ENCODE measurements at places on chromosomes 13 and 19. TPM values are rescaled to one million over a fixed set of nuclear protein-coding genes. Genes with fewer than 3 reads are reported as not detected.
A peak's percentile ranks its signal among the peaks of the same experiment; 100 is the strongest.

DNA sequence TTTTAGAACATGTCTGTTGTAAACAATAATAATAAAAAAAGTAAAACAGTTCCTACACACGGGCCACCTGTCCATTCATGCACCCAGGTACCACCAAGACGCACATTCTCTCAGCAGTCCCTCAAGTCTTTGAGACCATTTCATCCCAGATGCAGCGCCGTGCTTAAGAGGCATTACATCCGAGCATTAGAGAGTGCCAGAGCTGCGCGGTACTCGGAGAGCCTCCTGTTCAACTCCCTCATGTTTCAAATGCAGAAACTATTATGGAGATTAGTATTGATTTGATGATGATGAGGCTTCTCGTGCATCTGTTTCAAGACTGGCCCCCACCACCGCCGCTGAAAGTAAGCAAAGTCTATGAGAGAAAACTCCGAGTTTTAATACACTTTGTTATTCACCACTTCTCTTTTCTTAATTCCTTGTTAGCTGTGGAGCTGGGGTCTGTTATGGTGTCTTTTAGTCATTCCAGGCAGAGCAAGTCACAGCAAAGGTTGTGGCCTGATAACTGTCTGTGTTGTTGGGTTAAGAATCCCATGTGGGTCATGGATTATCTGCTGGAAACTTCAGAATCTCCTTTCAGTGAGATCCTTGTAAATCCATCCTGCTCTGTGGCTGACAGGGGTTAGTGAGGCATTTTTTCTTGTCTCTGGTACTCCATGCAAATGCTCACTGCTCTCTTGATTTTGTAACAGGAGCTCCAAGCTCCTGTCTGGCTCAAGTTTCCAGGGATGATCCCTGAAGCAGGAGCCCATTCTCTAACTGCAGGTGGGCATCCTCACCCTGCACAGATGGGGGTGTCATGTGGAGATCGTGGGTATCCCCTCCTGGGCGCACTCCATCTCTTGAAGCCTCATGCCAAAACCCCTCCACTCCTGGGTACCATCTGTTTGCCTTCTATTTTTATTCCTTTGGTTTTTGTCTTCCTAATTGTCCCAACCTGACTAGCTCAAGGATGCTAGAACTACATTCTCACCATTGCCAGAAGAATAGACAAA, 74.9 kb upstream of the MTIF3 start:
- no peak for DNase-seq

- peak; percentile 40 for DNase-seq
These were observed 7.3 kb downstream of the SGTA start for GRCh38 chr19:2775556-2776430.

The CGB2 gene
- not detected for total RNA-seq

The CEACAM16 gene
- total RNA-seq, result not detected

GRCh38 chr13:60627071-60627686, 230.2 kb downstream of the TDRD3 start:
- no peak for DNase-seq

- DNase-seq, result no peak
These were observed 17.6 kb upstream of the TUBGCP3 start for GRCh38 chr13:112605531-112605990.

DNA sequence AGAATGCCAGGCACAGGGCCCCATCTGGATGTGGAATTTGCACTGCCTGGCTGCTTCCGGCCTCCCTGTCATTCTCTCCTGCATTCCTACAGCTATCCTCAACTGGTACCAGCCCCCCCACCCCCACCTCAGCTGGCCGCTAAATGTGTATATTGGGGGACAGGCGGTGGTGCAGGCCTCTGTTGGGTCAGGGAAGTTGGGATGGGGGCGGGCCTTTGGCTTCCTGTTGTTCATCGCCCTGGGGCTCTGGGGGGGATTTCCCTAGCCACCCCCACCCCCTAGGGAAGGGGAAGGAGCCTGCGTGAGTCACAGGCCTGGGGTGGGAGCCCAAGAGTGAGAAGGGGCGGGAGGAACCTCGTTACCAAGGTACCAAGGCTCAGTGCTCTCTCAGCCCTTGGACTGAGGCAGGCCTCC, 10.6 kb downstream of the POU2F2 start:
- DNase-seq, result peak; percentile 85

- DNase-seq, result no peak
These were observed 7.2 kb upstream of the ACER1 start for GRCh38 chr19:6340493-6341201.

GRCh38 chr19:6242677-6243076, 37.1 kb downstream of the MLLT1 start:
- no peak for DNase-seq

The CBLC gene
- total RNA-seq, result not detected

The CEACAM3 gene
- total RNA-seq, result not detected

GRCh38 chr13:58704953-58705352, 1073.4 kb downstream of the PCDH17 start:
- DNase-seq, result no peak

The ZNF723 gene
- total RNA-seq, result not detected

- peak; percentile 27 for DNase-seq
These were observed 33.7 kb upstream of the ZNF724 start for GRCh38 chr19:23283925-23284324.

DNA sequence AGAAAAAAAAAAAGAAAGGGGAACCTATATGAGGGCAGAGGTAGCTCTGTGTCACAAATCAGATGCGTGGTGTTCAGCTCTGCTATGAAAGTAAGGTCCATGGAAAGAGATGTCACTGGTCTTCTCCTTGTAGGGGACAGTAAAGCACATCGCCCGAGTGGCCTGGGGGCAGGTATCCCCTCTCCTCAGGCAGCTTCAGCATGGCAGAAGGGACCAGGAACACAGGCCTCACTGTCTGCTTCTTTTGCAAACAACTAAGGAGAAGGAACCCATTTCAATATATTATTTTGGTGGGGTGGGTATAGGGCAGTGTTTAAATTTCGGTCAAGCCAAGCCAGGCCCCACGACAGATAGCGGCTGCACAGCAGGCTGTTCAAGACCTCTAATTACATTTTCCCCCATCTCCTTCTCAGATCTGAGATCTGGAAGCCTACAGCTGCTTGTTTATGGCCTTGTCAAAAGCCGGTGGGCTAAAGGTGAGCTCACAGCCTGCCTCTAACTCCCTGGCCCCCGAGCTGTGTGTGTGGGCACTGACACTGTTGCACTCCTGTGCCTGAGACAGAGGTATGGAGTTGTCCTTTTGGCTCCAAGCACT, 72.8 kb downstream of the HSPH1 start:
- DNase-seq, result no peak

GRCh38 chr19:15810335-15810734, 5.1 kb downstream of the OR10H1 start:
- no peak for DNase-seq

- DNase-seq, result no peak
These were observed 4.3 kb upstream of the VSTM2B start for GRCh38 chr19:29521291-29522075.

DNA sequence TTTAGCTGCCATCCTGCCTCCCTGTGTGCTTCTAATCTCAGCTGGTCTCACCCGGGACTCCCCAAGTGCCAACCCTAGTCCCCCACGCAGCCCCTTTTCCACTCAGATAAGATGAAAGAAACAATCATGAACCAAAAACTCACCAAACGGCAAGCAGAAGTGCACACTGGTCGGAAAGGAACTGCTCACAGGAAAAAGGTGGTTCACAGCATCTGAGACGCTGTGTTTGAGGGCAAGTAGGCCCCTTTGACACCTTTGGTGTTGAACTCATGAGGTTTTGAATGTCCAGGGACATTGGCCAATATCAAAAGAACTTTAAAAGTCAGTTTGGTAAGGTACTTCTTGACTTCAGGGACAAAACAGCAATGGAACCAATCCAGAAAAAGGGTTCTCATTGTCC, 20.4 kb upstream of the ACOD1 start:
- DNase-seq, result no peak

- no peak for DNase-seq
These were observed at the start of gene CYSLTR2 for GRCh38 chr13:48653472-48653939. CYSLTR2 (plus strand) TSS chr13:48653929; CDS start chr13:48706818, 52,889 bp downstream.

- DNase-seq, result peak; percentile 50
These were observed 3.6 kb upstream of the KCNN4 start for GRCh38 chr19:43784241-43784980.

The MCEMP1 gene
- total RNA-seq, result not detected

DNA sequence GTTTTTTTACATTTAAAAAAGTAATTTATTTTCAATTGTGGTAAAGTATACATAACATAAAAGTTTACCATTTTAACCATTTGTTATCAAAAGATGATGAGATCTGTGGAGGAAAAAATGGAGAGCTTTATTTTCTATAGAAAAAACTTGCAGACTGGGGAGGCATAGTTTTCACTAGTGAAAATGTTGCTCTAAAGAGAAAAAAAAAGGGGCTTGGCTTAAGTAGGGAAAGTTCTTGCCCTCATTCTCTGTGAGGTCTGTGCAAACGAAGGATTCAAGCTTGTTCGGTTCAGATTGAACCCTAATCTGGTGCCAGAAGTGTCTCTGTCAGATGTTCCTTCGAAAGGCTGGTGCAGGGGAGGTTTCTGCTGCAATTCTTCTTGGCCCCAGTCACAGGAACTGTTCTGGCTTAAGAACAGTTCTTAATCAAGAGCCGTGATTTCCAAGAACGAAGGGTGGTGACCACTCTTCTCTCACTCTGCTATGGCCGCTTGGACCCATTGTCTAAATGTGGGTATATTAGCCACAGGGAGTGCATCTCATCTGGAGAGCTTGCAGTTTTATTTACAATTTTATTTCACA, 42.1 kb downstream of the PCCA start:
- no peak for DNase-seq

GRCh38 chr19:11242864-11243797, 3.7 kb downstream of the ANGPTL8 start:
- peak; percentile 84 for DNase-seq

DNA sequence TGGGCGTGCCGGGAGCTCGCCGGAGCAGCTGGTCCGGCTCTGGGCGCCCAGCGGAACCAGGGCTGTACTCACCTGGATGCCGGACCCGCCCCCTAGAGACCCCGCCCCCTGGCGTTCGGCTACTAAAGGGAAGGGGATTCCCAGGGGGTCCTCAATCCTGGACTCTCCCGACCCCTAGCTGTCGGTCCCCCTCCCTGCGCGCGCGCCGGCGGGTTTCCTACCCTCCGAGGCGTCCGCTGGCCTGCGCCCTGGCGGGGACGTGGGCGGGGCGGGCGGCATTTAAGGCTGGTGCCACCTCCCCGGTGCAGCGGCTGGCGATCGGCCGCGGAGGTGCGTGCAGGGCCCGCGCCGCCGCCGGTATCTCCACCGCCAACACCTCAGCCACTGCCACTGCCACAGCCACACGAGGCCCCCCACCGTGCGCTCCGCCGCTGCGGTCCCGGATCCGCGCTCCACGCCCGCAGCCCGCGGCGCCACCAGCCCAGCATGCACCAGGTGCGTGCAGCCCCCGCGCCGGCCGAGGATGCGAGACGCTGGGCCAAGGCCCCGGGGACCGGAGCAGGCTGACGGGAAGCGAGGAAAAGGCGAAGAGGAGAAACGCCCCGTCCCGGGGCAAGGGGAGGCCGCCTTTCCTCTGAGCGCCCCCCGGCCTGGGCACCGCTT, at the start of gene ATP12A:
Gene ATP12A (plus strand): TSS at position 151 of the 663 bp plus-strand sequence. CDS start 336 bp downstream, at position 487.
- no peak for DNase-seq

DNA sequence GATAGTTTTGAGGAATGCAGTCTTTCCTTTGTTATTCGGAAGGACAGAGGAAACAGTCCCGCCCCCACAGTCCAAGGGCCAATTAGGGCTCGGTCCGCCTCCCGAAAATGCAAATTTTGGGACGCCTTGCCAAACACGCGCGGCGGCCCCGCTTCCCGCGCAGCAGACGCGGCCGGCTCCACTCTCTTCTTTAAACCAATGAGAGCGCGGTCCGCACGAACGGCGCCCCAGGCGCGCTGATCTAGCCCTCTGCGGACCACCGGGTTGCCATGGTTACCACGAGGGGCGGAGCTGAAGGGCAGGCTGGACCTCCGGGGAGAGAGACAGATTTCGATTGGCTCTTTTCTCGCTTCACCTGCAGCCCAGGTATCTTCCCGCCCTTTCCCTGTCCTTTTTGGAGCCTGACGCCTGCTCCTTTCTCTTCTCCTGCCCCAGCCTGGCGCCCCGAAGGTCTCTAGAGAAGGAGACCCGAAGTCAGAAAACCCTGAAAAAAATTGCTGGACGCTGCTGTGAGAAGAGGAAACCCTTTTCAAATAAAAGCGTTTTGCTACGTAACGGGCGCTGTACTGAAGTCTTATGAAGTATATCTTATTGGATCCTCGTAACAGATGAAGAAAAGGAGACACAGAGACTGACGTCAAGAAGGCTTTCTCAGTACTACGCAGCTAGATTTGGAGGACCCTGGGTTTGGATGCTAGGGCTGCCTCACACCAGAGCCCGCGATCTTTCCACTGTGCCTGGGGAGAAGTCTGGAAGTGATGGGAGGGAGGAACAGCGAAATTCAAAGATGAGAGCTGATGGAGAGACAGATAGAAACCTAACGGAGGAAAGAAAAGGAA, 2.0 kb downstream of the PTH2 start:
- DNase-seq, result no peak

GRCh38 chr13:34243403-34243802, 425.5 kb downstream of the RFC3 start:
- DNase-seq, result no peak

The OBI1 gene
- total RNA-seq, result 19.1 TPM

The OR10H1 gene
- 0.05 TPM for total RNA-seq

GRCh38 chr13:94128430-94128829, 351.1 kb downstream of the DCT start:
- no peak for DNase-seq

The ATP1A3 gene
- total RNA-seq, result 1.4 TPM

DNA sequence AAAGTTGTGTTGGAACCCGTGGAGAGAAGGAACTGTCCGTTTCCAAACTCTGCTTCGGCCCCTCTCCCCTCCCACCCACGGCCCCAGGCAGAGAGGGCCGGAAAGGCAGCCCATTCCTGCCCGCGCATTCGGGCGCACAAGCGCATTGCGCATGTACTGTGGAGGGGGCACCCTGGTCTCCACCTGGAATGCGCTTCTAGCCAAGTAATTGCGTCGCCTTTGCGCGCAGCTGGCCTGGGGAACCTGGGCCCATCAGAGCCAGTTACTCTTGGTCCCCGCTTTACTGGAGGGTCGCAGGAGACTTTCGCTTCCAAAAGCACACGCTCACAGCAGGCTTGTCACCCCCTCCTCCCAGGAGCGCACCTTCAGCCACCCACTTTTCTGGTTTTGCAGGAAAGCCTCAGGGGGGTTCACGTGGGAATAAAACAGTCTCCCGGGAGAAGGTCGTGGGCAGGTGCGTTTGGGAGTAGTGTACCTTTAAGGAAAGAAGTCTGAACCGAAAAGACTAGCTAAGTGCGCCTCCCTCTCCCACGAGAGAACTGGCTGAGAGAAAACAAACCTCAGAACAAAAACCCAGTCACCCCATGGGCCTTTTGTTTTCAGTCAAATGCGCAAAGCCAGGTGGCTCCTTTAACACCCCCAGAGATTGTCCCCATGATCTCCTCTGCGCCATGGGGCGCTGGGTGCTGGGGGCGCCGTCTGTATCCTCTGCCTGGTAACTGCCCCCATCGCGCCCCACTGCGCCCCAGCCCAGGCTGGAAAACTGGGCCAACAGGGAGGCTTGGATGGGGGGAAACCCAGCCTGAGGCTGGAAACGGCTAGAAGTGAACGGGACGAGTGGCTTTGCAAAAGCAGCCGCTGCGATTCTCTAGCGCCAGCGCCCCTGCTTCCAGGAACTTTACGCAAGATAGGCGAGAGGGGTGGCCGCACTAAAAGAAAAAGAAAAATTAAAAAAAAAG, 28.5 kb downstream of the GSX1 start:
- DNase-seq, result no peak

Data from activated B cell treated with CpG ODN at 0.5 μM for 24 hours (primary cell).